Kidney (tissue), 22 donors: ENCODE measurements at places on chromosomes 16 and 17. TPM values are rescaled to one million over a fixed set of nuclear protein-coding genes. Genes with fewer than 3 reads are reported as not detected.

Gene GDPD3
- 3.6 TPM for total RNA-seq

Gene KRT25
- not detected for total RNA-seq

Gene SHISA6
- total RNA-seq: 1.0 TPM

Gene PPP1R27
- not detected for total RNA-seq

Gene FOXL1
- 2.0 TPM for total RNA-seq
